ENCODE measurements at places on chromosomes 7 and 10.
A peak's percentile ranks its signal among the peaks of the same experiment; 100 is the strongest.

GRCh38 chr7:51134013-51134441 lies 182.6 kb downstream of the COBL start:
- no peak for DNase-seq

GRCh38 chr10:72126184-72126871 lies 38.0 kb upstream of the SPOCK2 start:
- DNase-seq: no peak

- DNase-seq: peak; percentile 71
These were observed at the start of gene IFIT2 for GRCh38 chr10:89301721-89302445. TSS of gene IFIT2 (plus strand) at chr10:89302046. CDS start at chr10:89302124, 78 bp downstream.

DNA sequence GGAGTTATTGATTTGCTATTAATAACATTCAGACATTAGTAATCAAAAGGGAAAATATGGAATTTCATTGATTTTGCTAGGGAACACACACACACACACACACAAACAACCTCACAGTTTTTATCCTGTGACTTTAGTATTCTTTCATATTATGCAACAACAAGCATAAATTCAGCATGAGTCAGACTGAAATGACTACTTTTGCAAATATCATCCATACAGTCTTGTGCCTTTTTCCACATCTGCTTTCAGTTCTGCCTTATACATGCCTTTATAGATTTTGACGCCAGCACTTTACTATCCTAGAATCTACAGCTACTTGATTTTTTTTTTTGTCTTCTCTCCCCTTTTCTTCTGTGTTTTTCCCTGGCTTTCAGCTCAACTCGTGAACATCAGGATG lies 975.8 kb upstream of the LRRTM3 start:
- no peak for DNase-seq
